ENCODE measurements at places on chromosomes 5 and 9. TPM values are rescaled to one million over a fixed set of nuclear protein-coding genes. Genes with fewer than 3 reads are reported as not detected.

GRCh38 chr9:100160021-100160420 is 61.0 kb downstream of the INVS start:
- DNase-seq: no peak
- no peak overlapping the region for H3K4me3 ChIP-seq
- no peak overlapping the region for H3K27ac ChIP-seq
- peaks cover 18% of the 10 kb centered on the region for H3K36me3 ChIP-seq
- no peaks in the 10 kb centered on the region for H3K4me1 ChIP-seq

DNA sequence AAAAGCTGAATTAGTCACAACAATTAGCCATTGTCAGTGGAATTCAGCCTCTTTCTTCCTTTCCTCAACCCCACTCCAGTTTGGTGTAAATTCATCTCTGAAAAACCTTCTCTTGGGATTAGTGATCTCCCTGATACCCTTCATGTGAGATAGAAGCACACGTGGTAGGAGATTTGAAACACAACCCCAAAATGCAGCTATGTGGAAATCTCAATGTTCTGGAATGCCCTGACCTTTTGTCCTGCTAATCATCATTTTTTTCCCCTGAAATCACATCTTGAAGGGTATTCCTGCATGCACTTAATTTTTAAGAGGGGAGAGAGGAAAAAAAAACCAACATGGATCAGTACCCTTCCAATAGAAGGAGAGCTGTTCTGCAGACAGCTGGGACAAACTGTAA is 612.6 kb downstream of the EBF1 start:
- no peaks in the 10 kb centered on the region for H3K27me3 ChIP-seq
- no peaks in the 10 kb centered on the region for H3K4me1 ChIP-seq
- no peak overlapping the region for H3K4me3 ChIP-seq
- H3K27ac ChIP-seq: no peak overlapping the region
- H3K36me3 ChIP-seq: no peaks in the 10 kb centered on the region
- no peak for DNase-seq

DNA sequence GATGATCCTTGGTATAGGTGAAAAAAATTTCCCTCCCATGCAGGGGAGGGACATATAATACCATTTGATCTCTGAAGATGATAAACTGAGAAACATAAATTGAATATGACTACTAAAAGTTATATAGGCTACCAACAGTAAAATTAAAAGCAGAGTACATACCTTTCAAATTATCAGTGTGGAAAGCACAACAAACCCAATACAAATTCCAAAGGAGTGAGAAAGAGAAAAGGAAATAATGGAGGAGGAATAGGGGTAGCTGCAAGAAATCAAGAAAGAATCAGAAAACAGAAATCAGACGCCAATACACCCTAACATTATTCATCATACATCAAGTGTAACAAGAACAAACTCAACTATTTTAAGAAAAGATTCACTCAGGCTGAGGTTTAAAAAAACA is 17.7 kb downstream of the GNAQ start:
- H3K4me3 ChIP-seq: no peak overlapping the region
- H3K27ac ChIP-seq: no peak overlapping the region
- peaks cover 51% of the 10 kb centered on the region for H3K4me1 ChIP-seq
- no peaks in the 10 kb centered on the region for H3K27me3 ChIP-seq

DNA sequence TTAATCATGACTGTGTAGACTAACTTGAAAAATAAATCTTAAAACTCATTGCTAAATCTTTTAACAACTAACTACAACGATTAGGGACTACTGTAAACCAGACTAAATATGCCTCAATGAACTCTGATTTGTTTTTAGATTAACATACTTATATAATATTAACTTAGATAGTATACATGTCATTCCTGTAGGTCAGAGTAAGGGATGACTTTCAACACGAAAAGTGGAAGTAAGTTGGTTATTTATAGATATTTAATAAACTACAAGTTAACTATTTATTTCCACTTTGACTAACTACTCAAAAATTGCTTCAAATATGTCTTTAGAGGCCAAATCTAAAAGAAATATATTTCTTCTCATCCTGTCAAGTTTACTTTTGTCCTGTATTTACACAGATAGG is 795.6 kb downstream of the PTPRD start:
- no peak overlapping the region for H3K4me3 ChIP-seq
- no peak for DNase-seq
- no peaks in the 10 kb centered on the region for H3K4me1 ChIP-seq
- H3K27me3 ChIP-seq: no peaks in the 10 kb centered on the region

TAF11L14 gene
- not detected for total RNA-seq

DNA sequence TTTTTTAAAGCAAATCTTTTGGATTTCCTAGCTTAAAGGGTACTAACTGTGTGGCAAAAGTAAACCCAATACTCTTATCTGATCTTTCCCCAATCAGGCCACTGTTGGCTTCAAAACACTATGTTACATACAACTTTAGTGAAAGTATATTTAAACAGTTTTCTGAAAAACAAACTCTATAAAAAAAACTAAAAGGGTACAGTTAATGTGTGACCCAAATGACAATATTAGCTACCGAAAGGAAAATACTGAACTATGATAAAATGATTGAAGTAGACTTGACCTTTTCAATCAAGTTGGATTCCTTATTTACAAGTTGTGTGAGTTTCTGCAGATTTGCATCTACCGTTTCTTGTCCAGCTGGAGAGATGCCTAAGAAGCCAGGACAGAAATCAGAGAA is 5.8 kb downstream of the MTX3 start:
- H3K4me3 ChIP-seq: no peak overlapping the region
- H3K27me3 ChIP-seq: no peaks in the 10 kb centered on the region
- no peak for DNase-seq
- peak overlapping the region; percentile 68 for H3K27ac ChIP-seq

DNA sequence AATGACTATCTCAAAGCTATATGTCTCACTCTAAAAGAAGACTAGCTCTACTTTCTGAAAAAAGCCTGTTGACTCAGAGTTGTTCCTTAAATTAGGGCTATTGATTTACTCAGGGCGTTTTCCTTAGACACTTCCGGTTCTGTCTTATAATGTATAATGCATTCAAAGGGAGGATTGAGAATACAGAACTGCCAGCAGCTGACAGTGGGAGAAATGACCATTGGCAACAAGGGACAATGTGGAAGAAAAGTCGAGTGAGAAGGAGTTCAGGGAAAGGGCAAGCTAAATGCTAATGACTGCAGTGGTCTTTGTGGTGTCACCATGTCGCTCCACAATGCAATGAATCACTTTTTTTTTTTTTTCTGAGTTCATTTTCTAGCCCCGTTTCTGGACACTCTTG is 65.7 kb upstream of the ANKH start:
- no peak overlapping the region for H3K4me3 ChIP-seq
- H3K36me3 ChIP-seq: no peaks in the 10 kb centered on the region
- no peak for DNase-seq
- peaks cover 2% of the 10 kb centered on the region for H3K4me1 ChIP-seq

GRCh38 chr5:148855249-148856008 is 29.0 kb downstream of the ADRB2 start:
- H3K36me3 ChIP-seq: no peaks in the 10 kb centered on the region
- H3K4me3 ChIP-seq: no peak overlapping the region
- H3K4me1 ChIP-seq: peaks cover 2% of the 10 kb centered on the region
- no peaks in the 10 kb centered on the region for H3K27me3 ChIP-seq
- no peak for DNase-seq

- no peaks in the 10 kb centered on the region for H3K36me3 ChIP-seq
- no peak overlapping the region for H3K27ac ChIP-seq
- DNase-seq: no peak
- H3K27me3 ChIP-seq: no peaks in the 10 kb centered on the region
Observed at GRCh38 chr9:32395510-32396216, 11.2 kb downstream of the ACO1 start.

All from activated naive CD8-positive, alpha-beta T cell treated with anti-CD3 and anti-CD28 coated beads for 36 hours (primary cell).